ENCODE measurements at places on chromosomes 6 and 20.

DNA sequence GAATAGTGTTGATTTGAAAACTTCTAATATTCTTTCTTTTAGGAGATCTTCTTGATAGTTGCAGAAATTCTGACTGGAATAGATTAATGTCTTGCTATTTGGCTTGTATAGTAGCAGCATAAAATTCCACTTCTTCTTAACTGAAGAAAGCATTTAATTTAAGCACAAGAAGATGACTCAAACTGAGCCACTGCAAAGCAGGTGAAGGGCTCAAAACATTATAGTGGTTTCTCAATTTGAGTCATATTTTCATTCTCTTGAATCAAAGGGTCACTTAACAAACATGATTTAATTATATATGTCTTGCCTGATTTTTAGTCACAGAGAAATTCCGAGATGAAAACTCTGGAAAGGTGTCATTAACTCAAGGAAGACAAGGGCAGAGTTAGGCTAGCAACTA lies 239.3 kb downstream of the ZNF217 start:
- DNase-seq: peak; percentile 22

- no peak for DNase-seq
These were observed 10.8 kb downstream of the ADGRF4 start for GRCh38 chr6:47709160-47709559.

DNA sequence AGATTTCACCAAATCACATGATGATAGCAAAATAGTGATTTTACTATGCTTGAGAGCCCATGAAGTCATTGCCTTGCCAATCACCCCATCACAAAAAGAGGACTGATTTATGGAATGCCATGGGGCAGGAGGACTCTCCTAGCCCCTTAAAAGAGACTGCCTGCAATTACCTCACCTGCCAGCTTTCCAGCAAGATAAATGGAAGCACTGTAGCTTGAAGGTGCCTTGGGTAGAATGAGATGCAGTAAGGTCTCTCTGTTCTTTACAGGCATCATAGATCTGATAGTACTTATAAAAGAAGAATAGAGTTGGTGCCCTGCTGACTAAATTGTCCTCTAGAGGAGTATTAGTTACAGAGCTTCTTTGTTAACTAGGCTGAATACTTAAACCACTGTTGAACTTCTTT lies 242.3 kb downstream of the TMEM242 start:
- DNase-seq: no peak

DNA sequence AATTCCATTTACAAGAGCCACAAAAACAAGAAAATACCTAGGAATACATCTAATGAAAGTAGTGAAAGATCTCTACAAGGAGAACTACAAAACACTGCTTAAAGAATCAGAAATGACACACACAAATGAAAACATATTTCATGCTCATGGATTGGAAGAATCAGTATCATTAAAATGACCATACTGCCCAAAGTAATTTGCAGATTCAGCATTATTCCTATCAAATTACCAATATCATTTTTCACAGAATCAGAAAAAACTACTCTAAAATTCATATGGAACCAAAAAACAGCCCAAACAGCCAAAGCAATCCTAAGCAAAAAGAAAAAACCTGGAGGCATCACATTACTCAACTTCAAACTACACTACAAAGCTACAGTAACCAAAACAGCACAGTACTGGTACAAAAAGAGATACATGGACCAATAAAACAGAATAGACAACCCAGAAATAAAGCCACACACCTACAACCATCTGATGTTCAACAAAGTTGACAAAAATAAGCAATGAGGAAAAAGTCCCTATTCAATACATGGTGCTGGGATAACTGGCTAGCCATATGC lies 24.3 kb downstream of the REV3L start:
- no peak for DNase-seq

GRCh38 chr6:2839982-2840748 lies 1.5 kb downstream of the SERPINB1 start:
- DNase-seq: no peak

- no peak for DNase-seq
These were observed 11.9 kb upstream of the SIRPD start for GRCh38 chr20:1569415-1569881.

GRCh38 chr6:129239825-129240491 lies 357.0 kb downstream of the LAMA2 start:
- no peak for DNase-seq

DNA sequence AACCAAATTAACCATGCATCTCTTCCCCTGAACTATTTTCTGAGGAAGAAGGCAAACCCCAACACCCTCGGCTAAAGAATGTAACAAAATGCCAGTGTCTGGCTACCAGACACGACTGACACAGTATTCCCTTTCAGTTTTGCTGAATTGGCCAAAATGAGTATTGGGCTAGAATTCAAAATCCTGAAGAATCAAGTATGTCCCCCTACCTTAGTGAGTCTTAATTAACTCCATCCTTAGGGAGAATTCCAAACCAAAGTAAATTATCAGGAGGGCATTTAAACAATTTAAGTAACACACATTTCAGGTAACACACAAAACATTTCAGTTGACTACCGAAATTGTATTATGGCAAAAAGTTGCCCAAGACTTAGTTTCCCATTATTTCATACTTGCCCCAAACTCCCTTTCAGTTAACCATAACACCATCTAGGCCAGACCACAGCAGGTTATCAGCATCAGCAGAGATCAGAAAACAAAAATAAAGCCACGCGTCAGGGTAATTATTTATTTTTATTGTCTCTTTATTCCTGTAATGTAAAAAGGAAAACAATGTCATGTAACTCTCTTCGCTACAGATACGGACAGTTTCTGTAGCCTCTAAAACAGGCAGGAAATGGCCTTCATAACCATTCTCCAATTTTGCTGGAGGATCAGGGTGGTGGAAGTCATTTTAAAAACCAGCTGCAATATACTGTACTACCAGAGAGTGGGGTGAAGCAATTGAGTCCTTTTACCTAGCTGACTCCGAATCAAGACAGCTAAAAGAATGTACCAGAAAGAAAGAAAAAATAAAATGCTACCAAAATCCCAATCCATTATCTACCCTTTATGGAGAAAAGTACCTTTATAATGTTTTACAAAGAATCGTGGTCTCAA lies 1.9 kb downstream of the SNX5 start:
- peak; percentile 45 for DNase-seq

DNA sequence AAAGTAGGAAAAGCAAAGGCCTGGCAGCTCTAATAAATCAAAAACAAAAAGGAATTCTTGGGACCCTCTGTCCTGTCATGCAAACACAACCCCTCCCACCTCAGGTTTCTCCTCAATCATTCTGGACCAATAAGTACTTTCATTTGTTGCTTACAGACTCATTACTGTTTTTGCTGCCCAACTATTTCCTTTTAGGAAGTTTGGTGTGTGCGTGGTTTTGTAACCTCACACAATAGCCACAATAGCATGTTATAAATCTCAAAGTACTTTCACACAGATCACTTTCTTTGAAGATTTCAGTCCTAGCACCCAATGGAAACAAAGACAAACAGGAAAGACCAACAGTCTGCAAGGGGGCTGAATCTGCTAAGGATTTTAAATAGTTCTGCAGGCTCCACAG lies 4.5 kb downstream of the MRPL14 start:
- DNase-seq: no peak

DNA sequence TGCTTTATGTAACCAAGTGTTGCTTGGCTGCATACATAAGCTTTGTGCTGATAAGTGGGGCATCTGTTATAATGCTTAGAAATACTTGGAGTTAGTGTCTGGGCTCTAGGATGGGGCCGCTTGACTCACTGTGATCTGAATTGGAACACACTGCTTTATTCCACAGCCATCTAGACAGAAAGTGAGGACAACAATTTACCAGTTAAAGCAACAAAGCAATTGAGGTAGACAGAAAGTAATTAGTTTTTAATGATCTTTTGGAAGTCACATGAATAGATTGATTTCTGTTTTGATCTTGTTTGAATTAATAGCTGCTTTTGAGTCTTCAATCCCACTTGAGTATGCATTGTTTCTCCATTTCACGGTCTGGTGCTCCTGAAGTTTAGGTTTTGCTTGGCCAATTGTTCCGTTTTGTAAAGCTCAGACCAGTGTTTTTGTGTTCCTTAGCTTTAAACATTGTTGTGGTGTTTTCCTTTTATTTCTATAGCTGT lies 157.5 kb downstream of the TRMT11 start:
- no peak for DNase-seq

- no peak for DNase-seq
These were observed 209.1 kb upstream of the CDYL start for GRCh38 chr6:4567141-4567540.

GRCh38 chr20:36754656-36755222 lies 8.8 kb upstream of the NDRG3 start:
- DNase-seq: peak; percentile 58

DNA sequence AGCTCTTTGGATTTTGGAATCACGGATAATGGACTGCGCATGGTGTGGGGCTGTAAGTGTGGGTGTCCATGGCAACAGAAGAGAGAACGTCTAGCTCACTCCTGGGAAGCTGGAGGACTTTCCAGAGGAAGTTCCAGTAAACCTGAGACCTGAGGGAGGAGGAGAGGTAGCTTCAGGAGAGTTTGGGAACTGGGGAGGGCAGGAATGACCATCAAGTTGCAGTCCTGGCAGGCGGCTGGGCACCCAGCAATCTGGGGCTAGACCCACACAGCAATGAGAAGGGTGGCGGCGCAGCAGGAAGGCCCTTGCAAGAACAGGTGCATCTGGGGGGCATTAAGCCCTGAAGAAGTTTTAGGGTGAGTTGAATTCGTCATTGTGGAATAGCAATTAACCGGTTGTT lies 95.9 kb downstream of the FOXC1 start:
- no peak for DNase-seq

DNA sequence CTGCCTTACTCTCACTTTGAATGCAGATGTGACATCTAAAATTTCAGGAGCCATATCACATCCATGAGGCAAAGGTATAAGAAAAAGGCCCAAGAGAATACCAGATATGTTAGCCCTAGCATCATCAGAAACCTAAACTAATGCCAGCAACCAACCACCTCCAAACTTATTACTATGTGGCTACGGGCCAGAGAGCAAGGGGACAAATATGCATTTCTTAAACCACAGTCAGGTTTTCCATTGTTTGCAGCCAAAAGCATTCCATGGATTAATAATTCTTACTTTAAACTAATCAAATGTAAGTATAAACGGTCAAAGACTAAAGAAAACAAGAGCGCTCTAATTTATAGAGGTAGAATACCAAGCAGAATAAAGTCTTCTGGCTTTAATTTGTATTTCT lies 84.7 kb downstream of the TASP1 start:
- no peak for DNase-seq

GRCh38 chr20:60491051-60491581 lies 532.9 kb downstream of the CDH26 start:
- DNase-seq: no peak

GRCh38 chr6:28263922-28264321 lies 3.0 kb upstream of the ZSCAN26 start:
- DNase-seq: no peak

- DNase-seq: no peak
These were observed 44.9 kb downstream of the SNX9 start for GRCh38 chr6:157867981-157868380.
